ENCODE measurements at places on chromosomes 4 and X.
A peak's percentile ranks its signal among the peaks of the same experiment; 100 is the strongest.

- DNase-seq: peak; percentile 63
Measured at GRCh38 chrX:14476205-14476604, 53.1 kb upstream of the GLRA2 start.

DNA sequence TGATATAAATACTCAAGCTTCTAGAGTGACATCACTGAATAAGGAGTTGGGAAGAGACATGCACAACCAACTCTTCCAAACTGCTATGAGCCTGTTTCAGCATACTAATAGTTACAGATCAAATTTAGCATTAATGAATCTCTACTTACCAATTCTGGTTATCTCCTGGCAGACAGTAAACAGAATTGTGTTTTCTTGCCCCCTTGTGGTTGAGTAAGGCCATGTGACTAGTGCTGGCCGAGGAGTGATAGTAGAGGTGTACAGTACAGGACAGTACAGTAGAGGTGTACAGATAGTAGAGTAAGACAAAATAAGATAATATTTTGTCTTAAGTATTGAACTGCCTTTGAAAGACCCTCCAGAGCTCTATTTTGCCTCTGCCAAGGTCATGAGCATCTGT lies 681.4 kb downstream of the GABRG1 start:
- DNase-seq: no peak

GRCh38 chr4:80005863-80006262 lies 67.2 kb downstream of the ANTXR2 start:
- DNase-seq: no peak

GRCh38 chr4:13881892-13882291 lies 254.4 kb upstream of the BOD1L1 start:
- no peak for DNase-seq

DNA sequence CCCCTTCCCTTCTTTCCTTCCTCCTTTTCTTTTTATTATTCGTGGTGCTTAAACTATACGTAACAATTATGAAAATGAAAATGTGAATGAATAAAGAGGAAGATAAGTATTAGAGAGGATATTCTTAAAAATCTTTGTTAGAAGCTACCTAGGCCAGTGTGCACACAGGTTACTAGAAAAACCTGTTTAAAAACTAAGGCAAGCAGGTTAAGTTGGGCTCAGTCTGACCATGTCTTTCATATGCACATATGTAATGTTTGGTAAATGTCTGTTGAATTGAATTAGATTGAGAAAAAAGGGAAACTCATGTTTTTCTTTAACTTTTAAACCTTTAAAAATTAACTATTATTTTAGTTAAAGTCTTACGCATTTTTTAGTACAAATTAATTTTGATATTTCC lies 7.8 kb downstream of the SHROOM3 start:
- no peak for DNase-seq

DNA sequence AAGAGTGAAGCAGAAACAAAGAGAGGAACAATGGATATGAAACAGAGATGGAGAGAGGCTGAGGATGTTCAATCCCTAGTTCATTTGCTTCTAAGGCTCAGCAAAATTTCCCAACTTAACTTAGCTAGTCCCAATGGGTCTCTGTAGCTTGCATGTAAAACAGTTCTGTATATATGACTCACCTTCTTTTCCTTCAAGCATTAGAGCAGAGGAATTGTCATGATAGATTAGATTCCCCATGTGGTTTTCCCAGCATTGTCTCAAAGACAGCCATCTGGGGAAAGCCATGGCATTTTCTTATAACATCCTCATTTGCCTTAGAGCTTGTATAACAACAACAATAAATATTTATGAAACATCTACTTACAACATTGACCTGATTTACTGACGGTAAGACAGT lies 93.9 kb upstream of the GATB start:
- no peak for DNase-seq

GRCh38 chr4:68162196-68162595 lies 32.5 kb upstream of the TMPRSS11F start:
- DNase-seq: peak; percentile 1

- no peak for DNase-seq
Measured at GRCh38 chr4:99630857-99631360, 26.7 kb downstream of the C4orf54 start.

All from NCI-H1092 treated with DMSO at 0.1 percent for 48 hours (cell line).